ENCODE measurements at places on chromosomes 2 and 18. TPM values are rescaled to one million over a fixed set of nuclear protein-coding genes. Genes with fewer than 3 reads are reported as not detected.

The ACTG2 gene
- total RNA-seq = 4,458 TPM

The SP140 gene
- total RNA-seq = 4.5 TPM

The SPATA3 gene
- total RNA-seq = not detected

The CMPK2 gene
- total RNA-seq = 3.0 TPM

DNA sequence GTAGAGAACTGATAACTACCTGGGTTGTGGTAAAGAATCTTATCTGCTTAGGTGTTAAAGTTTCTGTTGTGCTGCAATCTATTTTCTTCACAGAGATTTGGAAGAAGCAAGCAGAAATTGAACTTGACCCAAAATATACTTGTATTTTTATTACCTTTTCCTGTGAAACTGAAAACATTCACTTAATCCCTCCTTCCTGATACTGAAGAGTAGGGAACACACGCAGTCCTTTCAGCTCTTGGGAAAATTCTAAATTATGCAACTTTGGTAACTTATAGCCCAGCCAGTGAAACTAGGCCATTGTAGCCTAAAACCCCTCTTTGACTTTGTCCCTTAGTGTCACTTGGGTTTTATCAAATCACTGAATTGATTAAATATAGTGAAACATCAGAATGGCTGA lies 128.4 kb upstream of the MEIS1 start:
- DNase-seq = no peak

DNA sequence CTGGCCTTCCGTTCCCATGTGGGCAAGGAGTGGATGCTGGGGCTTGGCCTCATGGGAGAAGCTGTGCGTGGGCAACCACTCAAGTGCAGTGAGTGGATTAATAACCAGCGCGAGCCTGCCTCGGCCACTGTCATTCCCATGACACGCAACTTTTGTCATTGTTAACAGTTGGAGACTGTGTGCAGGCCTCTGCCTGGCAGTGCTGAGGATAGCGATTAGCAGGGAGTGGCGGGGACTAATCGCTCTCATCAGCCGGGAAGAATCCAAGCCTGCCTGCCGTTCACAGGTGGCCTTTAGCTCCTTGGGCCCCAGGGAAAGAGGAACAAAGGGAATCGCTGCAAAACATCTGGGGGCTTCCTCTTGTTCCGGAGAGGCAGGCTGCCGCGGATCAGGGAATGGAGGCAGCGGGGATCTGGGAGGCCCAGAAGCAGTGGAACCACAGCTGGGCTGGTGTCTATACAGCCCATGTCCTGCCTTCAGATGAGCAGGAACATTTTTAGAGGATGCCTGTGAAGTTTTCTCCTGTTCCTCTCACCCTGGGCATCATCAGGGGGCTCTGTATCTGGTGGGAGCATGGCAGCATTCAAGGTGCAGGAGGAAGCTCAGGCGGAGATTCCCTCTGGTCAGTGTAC lies 53.8 kb downstream of the CTIF start:
- DNase-seq = no peak

DNA sequence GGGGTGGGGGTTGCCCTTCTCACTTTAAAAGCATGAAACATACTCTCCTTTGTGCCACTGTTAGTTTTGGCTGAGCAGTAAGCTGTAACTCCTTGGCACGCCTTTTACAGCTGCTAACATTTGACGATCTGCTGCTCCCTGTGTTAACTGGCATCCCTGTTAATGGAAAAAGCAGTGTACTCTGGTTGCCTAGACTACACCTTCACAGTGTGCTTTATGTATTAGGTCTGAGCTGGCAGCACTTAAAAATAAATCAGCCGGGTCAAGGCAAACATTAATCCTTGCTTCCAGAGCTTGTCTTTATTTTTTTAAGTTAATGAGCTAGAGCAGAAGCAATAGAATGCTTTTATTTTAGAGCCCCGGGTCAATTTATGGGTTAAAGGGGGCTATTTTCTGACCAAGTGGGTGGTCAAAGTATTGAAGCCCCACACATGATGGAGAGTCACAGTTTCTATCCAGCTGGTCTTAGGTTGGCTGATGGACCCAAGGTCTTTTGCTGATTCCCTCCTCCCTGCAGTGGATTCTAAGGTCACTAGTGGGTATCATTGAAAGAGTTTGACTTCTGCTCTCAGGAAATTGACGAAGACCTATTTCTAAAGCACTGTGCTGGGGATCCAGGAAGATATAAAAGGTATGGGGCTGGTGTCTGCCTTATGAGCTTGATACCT lies 54.5 kb downstream of the CFAP221 start:
- DNase-seq = no peak

DNA sequence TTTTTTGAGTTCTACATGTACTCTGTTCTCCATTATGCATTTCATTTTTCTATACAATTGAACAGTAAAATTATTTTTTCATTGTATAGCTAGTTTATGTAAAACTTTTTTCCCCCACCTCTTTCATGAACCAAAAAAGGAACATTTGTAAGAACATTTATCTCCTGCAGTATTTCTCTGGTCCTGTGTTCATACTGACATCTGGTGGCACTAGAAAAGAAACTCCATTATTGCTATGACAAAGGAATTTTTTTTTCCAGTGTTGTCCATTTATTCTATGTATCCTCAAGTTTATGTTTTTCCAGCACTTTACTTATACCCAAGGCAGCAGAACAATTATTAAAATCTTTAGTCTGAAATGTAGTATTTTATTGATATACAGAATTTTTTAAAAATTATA lies 27.4 kb upstream of the CHAC2 start:
- DNase-seq = no peak

- DNase-seq = no peak
These were observed 94.4 kb downstream of the MGAT5 start for GRCh38 chr2:134348239-134348638.

- DNase-seq = no peak
These were observed 418.8 kb upstream of the SPHKAP start for GRCh38 chr2:228600265-228600664.

DNA sequence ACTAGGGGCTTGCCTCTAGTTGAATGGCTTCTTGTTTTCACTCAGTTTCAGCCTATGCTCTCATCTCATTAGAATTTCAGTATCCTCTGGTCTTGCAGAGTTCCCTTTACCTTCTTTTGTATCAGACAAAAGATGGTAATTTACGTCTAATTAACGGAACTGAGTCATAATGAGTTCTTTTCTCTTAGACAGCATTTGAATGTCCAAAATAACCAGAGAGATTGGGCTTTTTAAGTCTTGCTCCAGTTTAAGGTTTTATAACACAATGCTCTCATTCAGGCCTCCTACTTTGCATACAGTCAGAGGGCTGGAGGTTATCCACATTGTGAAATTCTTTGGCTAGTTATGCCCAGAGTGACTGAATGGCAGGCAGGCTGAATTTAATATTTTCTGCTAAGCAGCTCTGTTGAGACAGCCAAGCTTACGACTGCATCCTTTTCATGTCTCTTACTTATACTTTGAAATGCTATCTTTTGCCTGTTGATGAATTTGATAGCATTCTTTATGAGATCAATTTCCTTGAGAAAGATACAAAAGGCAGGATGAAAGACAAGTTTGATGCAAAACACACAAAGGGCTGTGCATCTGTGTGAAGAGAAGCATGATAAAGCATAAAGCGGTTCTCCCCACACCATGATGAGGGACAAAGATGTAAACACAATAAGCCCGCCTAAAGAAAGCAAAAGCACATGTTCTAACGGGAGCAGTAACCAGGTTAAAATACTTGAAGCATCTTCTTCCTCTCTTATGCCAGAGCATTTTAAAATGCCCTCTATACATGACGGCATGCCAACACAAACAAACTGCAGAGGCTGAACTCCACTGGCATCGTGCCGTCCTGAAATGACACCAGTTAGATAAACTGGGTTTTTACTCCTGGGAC lies 90.0 kb downstream of the CDH2 start:
- DNase-seq = no peak

- no peak for DNase-seq
These were observed 9.7 kb downstream of the SERPINB7 start for GRCh38 chr18:63784787-63785452.

DNA sequence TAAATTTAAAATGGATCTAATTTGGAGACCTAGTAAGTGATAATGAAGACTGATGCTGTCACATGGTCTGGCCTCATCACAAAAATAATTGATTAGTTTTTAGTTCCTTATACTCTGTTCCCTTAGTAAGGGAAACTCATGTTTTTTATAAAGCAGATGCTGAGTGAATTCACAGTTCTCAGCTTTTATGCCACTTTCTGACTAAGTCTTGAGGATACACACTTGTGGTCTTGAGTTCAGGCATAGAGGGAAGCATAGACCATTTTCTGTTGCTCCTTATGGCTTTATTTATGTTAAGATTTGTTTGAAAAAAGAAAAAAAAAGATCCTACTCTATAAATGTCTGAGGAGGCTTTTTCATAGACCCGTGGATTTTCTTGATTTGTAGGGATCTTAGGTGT lies 91.1 kb downstream of the MAP4K4 start:
- DNase-seq = no peak

DNA sequence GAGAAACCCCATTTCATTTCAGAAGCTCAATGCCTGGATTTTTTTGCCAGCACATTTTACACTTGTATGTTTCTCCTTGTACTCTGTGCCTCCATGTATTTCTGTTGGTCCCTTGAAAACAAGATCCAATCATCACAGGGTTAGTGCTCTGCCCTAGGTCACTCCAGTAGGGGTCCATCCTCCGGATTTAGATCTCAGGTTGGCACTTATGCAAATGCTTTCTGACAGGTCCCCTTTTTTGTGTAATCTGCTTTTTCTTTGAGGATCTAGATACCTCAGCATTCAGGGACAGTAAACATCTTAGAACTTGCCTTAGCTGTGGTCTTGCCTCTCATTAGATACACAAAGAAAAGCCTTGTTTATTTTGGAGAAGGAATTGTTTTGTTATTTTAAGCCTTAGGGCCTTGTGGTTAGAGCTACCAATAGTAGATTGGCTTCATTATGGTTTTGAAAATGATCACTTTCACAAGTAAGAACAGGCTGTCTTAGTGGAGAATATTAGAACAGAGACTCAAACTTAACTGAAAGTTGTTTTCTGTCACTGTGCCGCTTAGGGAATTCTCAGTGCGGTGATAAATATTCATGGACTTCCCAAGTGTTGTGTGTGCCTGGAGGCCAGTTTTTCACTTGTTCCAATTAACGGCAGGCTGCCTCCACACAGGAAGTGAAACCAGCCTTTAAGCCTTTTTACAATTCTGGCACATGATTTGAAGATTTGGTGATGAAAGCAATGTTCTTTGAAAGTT lies 7.8 kb downstream of the MERTK start:
- DNase-seq = no peak

GRCh38 chr2:7458066-7458465 lies 540.9 kb downstream of the RNF144A start:
- no peak for DNase-seq

- no peak for DNase-seq
These were observed 17.1 kb downstream of the SLC8A1 start for GRCh38 chr2:40434731-40435271.

DNA sequence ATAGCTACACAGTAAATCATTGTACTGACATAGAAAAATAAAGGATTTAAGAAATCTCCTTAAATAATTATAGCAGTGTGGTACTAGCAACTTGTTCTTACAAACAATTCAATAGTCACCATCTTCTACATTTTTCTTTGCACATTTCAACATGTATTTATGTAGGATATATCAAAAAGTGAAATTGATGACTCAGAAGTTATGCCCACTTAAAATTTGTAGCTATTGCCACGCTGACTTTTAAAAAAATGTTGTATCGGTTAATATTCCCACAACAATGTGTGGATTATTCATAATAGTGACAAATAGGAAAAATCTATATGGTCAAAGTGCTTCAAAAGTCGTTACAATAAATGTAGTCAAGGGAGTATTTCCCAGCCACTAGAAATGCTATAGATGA lies 6.7 kb downstream of the TGFA start:
- no peak for DNase-seq

DNA sequence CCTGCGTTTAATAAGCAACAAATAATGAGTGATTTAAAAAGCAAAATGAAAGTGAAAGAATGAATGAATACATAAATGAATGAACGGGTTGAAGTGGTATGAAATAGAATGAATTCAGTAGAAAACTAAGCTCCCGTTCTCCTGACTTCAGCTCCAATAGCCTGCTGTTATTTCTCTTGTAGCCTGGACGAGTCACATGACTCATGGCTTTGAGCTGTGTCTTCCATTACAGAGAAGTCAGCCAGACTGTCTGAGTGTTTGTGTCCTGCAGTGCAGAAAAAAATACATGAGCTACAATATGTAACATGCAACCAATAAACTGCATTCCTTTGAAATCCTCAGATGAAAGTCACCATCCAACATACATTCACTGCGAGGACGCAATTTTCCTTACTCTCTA lies 21.2 kb downstream of the SCG2 start:
- DNase-seq = no peak
